ENCODE measurements at places on chromosomes 12 and 14.

- H3K27me3 ChIP-seq = no peaks in the 10 kb centered on the region
- no peak for DNase-seq
- H3K4me1 ChIP-seq = no peaks in the 10 kb centered on the region
- H3K27ac ChIP-seq = no peak overlapping the region
- H3K4me3 ChIP-seq = no peak overlapping the region
Observed at GRCh38 chr12:129393357-129393937, 510.4 kb downstream of the TMEM132D start.

- peaks cover 15% of the 10 kb centered on the region for H3K27me3 ChIP-seq
- 0 out of 2 replicates have a peak, but pooled peaks cover 4% of the 10 kb centered on the region for H3K4me1 ChIP-seq
- no peak overlapping the region for H3K27ac ChIP-seq
- H3K36me3 ChIP-seq = no peaks in the 10 kb centered on the region
- no peak for DNase-seq
Observed at GRCh38 chr12:50059440-50060119, 2.2 kb downstream of the ASIC1 start.

DNA sequence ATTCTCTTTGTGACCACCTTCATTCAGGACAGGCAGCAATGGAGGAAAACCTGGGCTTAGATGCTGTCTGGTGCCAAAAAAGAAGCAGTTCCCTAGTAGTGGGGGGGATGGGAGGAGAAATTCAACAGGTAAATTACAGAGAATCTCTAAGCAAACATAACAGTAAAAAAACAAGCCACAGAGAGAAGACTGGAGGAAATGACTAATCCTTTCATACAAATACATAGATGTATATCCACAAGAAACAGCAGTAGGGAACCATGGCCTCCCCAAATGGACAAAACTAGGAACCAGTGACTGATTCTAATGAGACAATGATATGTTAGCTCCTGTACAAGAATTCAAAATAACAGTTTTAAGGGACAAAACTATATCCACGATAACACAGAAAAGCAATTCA, 513.0 kb downstream of the NAV3 start:
- no peak overlapping the region for H3K4me3 ChIP-seq
- no peaks in the 10 kb centered on the region for H3K27me3 ChIP-seq
- no peak for DNase-seq
- H3K4me1 ChIP-seq = no peaks in the 10 kb centered on the region

GRCh38 chr14:59688224-59689170, 111.9 kb upstream of the CCDC175 start:
- no peaks in the 10 kb centered on the region for H3K27me3 ChIP-seq
- no peaks in the 10 kb centered on the region for H3K4me1 ChIP-seq
- no peak for DNase-seq
- no peaks in the 10 kb centered on the region for H3K36me3 ChIP-seq
- H3K27ac ChIP-seq = no peak overlapping the region

- H3K27ac ChIP-seq = no peak overlapping the region
- no peak for DNase-seq
- no peaks in the 10 kb centered on the region for H3K4me1 ChIP-seq
- no peaks in the 10 kb centered on the region for H3K36me3 ChIP-seq
- no peak overlapping the region for H3K4me3 ChIP-seq
Observed at GRCh38 chr14:55265197-55265596, 6.0 kb upstream of the FBXO34 start.

GRCh38 chr12:114269153-114269552, 136.8 kb downstream of the TBX5 start:
- no peak for DNase-seq
- H3K27ac ChIP-seq = no peak overlapping the region
- H3K36me3 ChIP-seq = no peaks in the 10 kb centered on the region
- no peaks in the 10 kb centered on the region for H3K27me3 ChIP-seq
- H3K4me3 ChIP-seq = no peak overlapping the region

All from GM12878 (cell line).